ENCODE measurements at places on chromosomes 11 and 22.
A peak's percentile ranks its signal among the peaks of the same experiment; 100 is the strongest.

DNA sequence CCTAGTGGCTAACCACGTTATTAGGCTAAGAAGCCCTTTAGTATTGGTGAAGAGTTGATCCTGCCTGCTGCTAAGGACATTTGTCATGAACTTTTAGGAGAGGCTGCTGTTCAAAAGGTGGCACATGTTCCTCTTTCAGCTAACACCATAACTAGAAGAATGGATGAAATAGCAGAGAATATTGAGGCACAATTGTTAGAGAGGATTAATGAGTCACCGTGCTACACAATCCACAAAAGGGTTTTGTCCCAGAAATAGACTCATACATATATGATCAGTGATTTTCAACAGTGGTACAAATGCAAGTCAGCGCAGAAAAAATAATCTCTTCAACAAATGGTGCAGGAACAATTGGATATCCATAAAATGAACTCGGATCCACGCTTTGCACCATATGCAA is 7.0 kb upstream of the MSANTD2 start:
- no peak for DNase-seq

DNA sequence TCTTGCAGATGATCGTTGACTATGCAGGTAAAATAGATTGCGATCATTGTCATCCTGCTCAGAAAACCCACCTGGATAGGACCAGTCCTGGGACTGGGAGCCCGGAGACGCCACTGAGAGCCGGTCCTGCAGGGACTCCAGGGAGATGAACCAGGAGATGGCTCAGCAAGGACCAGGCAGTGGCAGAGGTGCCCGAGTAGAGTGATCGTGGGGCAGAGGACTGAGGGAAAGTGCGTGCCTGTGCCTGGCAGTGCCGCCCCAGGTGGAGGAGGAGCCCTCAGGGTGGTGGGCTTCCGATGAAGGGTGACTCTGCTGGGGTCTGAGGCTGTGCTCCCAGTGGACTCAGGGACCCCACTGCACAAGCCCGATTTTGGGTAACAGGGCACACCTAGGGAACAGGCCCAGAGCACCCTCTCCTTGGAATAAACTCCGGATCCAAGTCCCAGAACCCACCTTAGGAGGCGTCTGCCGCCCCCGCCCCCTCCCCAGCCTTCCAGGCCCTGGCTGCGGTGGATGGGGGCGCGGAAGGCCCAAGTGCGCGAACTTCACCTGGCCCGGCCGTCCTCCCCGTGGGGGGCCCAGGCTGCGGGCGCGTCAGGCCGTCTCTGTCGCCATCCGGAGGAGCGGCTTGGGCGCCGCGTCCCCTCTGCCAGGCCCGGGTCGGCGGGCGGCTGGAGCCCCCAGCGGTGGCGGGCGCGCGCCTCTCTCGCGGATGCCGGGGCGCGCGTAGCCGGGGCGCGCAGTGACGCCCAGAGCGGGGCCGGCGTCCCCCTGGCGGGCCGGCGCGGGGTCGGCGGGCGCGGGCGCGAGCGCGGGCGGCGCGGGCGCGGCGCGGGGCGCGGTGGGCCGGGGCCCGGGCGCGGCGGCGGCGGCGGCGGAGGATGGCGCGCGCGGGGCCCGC is 1338.8 kb downstream of the BRD1 start:
- no peak for DNase-seq

DNA sequence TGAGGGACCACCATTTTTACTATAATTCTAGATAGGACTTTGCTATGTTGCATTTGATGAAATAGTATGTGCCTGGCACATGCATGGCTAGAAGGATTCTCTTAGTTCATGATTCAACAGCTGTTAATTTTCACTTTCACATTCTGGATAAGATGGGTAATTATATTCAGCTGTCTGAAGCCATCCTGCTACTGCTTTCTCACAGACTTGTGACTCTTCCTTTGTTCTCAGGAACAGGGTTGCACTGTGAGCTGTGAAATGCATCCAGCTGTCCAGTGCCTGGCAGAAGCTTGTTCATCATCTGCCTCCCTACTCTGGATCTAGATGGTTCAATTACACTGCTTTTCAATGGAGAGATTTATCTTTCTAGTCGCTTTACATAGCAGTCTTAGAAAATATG is 610.1 kb upstream of the ANO5 start:
- DNase-seq = no peak

DNA sequence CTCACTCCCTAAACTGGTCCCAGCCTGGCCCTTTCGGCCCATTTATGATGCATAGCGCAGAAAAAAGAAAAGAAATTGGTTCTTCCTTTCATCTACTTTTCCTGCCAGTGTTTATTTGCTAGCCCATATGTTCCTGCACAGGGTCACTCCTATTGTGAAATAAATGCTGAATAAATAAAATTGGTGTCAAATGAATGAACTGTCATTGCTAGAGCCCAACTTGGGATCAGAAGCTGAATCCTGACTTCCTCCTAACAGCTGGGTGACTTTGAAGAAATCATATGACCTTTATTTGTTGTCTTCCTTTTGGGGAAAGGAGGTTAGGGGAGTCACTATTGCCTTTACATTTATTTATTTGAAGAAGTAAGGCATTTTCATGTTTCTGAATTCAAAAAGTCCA is 92.0 kb downstream of the PRR5L start:
- DNase-seq = no peak

DNA sequence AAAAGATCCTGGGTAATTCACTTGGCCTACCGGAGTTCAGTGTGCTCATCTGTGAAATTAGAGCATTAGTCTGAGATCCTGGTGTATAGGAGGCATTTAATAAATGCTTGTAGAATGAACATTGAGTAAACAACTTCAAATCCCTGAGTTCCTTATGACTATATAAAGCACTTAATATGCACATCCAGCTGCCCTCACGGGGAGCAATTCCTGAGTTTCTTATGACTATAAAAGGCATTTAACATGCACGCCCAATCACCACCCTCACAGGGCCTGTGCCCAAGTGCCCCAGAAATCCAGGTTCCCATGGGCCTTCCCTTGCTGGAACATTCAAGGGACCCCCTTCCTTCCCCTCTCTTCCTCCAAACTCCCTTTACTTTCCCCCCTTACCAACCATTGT is 13.6 kb downstream of the DRD2 start:
- no peak for DNase-seq

- no peak for DNase-seq
Observed at GRCh38 chr11:25769287-25769686, 562.6 kb upstream of the ANO3 start.

DNA sequence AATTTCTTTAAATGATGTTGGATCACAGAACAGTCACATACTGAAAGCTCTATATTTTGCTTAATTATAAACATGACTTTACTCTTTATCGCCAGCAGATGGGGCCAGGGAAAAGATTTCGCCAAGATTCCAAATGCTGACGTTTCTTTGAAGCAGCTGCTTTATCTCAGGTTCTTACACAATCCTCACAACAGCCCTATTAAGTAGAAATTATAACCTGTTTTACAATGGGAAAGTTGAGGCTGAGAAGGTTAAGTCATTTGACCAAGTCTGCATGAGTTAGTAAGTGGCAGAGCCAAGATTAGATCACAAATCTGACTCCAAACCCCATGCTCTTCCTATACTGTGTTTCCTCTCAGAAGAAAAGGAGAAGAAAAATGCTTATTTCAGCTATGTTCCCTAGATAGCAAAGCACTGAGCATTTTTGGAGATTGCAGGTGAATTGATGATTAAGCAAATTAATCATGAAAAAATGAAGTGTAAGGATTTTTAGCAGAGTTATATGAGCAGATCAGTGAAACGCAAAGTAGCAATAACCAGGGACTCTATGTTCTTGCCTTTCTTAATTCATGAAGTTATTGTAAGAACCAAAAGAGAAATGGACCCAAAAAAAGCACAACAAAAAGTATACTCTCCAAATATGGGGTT is 79.0 kb downstream of the AASDHPPT start:
- DNase-seq = no peak

DNA sequence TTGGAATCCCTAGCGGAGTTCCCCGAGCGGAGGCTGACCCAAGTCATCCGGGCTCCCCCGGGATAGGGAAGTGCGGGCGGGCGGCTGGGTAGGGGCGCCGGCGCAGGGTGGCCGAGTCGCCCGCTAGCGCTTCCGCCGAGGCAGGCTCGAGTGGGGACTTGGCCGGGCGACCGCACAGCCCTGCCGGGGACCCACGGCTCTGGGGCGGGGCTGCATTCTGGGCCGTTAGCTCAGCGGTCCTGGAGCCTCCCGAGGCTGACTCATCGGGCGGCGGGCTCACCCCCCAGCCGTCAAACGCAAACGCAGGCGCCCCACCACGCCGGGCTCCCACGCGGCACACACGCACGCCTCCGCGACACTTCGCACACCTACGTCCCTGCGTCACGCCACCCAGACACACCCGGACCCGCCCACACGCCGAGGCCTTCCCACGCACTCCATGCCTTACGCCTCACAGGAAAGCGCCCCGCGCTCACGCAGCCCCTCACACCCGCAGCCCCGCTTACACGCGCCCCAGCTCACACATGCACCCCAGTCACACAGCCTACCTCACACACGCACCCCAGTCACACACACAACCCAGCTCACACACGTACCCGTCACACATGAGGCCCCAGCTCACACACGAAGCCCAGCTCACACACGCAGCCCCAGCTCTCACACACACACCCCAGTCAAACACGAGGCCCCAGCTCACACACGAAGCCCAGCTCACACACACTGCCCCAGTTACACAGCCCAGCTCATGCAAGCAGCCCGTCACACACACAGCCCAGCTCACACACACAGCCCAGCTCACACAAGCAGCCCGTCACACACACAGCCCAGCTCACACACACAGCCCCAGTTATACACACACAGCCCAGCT is 1.2 kb downstream of the PHLDB1 start:
- peak; percentile 48 for DNase-seq

DNA sequence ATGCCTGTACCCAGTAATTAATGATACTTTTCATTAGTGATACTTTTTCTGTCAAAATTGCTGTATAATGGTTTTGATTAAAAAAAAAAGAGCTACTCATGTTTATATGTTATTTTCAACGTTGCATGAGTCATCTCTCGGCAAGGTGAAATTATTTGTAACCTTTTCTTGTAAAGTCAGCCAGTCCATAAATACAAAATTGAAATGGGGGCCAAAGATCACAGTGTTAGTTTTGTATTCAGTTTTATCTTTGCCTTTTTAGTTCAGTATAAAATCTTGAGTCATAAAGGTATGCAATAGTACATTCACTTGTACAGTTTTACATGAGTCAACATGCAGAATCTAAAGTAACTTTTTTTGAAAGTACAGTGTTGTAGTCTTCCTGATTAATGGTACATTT is 4.3 kb downstream of the ARHGEF12 start:
- DNase-seq = no peak

DNA sequence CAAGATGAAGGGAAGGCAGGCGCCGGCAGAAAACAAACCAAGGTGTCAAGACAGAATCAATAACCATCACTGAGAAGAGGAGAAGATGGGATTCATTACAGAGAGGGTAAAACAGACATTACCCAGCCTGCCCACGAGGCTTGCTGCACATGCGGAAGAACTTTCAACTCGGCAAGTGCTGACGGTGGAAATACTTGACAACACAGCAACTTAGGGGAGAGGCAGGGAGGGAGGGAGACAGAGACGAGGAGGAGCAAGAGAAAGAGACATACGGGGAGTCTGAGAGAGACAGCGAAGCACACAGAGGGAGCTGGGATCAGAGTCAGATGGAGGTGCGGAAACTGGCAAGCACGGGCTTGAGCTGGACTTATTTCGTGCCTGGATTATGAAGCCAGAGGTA is 129.3 kb upstream of the NECTIN1 start:
- no peak for DNase-seq

DNA sequence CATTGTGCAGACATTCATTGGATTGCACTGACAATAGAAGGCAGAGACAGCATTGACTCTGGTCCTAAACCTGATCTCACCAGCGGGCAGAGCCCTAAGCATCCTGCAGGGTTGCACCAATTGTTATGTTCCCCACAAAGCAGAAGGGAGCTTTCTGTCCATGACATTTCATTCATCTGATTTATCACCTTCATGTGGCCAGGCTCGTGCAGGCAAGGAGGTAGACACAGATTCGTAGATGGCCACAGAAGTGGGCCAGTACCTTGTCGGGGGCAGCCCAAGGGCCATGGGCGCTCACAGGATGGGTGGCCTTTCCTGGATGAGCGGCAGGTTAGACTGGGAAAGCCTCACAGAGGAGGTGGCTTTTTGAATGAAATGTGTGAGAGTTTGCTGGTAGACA is 2.9 kb downstream of the TSKU start:
- DNase-seq = no peak

DNA sequence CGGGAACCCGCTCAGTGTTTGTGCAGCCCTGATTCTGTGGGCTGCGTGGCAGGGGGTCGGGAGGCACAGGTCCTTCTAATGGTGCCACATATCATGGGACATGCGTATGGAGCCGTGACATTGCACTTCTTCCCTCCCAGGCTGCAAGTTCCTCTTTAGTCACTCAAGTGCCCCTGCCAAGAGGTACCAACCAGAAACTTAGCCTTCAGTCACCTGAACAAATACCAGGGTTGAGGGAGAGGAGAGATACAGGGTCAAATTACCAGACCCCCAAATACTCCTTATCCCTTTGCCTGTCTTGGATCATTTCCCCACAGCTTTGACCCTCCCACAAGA is 209.1 kb downstream of the BUD13 start:
- no peak for DNase-seq

DNA sequence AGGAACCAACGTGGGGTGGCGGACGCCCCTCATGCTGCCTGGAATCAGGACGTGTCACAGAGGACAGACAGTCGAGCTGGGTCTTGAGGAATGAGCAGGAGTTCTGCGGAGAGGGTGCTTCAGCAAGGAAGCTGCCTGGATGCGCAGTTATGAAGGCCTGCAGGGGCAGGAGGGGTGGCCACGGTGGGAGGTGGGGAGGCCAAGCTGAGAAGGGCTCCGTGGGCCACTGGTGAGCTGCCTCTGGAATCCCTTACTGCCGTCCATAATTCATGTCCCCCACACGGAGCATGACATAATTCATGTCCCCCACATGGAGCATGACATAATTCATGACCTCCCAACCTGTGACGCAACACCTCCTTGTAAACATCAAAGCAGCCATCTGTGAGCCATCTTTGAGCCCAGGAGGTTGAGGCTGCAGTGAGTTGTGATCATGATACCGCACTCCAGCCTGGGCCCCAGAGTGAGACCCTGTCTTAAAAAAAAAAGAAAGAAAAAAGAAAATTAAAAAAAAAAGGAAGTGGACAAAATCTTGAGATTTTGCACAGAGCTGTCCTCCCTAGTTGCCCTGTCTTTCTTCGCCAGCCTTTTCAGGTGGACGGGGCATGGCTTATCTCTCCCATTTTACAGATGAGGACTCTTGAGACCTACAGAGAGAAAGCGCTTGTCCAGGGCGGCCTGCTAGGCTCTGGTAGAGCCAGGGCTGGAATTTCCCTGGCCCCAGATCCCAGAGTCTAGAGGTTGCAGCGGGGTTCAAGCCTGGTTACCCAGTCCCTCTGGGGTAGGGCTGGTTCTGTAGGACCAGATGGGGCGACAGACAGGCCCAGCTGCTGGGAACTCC is 24.3 kb upstream of the PICK1 start:
- DNase-seq = no peak

GRCh38 chr11:46277313-46277621 is 195 bp upstream of the CREB3L1 start:
- no peak for DNase-seq

- peak; percentile 8 for DNase-seq
Observed at GRCh38 chr11:19713196-19714021, 772 bp downstream of the NAV2 start.

GRCh38 chr22:47279746-47280145 is 517.3 kb downstream of the TBC1D22A start:
- no peak for DNase-seq
